NCI-H2171 (cell line): ENCODE measurements at places on chromosomes 3 and 15.

DNA sequence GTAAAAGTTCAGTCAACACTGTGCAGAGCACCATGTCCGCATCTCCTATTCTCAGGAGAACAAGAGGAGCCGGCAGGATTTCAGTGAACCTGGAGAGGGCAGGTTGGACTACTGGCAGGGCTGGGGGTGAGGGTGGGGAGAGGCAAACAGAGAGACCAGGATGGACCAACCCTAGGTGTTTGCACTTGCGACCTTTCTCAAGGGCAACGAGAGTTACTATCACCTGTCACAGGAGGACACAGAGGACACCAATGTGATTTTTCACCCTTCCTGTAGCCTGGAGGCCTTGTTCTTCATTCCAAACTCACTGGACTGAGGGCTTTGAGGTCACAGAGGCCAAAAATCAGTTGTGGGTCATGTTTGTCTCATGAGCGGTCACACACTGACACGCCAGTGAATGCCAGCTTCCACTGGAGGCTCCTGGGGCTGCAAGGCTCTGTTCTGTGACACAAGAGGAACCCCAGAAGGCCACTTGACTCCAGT is 89.5 kb downstream of the CPN2 start:
- no peak for DNase-seq

DNA sequence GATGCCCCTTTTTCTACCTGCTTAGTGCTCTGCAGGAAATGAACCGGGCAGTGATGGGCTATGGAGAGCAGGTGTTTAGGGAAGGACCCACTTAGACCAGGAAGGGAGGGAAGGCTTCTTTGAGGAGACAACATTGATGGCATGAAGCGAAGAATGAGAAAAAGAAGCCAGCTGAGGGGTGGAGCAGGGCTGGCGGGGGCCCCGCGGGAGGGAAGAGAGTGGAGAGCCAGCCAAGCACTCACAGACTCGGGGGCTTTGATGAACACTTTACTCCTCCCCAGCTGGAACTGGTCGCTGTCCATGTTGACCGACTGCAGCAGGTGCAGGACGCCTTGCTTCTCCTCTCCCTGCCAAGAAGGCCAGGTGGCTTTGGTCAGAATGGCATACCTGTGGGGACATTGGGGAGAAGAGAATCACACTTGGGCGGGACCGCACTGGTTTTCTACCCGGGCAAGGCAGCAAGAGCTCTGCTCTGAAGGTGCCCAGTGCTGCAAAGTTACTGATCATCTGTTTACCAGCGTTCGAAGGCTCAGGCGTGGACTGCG is 28.4 kb upstream of the LDHAL6B start:
- DNase-seq: no peak

DNA sequence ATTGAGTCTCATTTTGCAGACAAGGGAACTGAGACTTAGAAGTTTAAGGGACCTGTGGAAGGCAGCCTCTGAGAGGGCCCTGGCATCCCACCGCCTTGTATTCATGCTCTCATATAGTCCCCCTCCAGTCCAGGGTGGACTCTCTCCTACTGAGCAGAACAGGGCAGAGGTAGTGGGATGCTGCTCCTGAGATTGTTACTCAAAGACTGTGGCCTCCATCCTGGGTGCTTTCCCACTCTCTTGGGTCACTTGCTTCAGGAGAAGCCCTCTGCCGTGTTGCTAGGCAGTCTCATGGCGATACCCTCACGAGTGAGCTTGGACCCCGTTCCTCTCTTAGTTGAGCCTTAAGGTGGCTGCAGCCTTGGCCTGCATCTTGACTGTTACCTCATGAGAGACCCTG is 22.2 kb upstream of the ADCY5 start:
- no peak for DNase-seq

GRCh38 chr3:121735047-121735696 is 14.4 kb downstream of the GOLGB1 start:
- DNase-seq: no peak

GRCh38 chr3:8780279-8780678 is 10.9 kb upstream of the OXTR start:
- no peak for DNase-seq

DNA sequence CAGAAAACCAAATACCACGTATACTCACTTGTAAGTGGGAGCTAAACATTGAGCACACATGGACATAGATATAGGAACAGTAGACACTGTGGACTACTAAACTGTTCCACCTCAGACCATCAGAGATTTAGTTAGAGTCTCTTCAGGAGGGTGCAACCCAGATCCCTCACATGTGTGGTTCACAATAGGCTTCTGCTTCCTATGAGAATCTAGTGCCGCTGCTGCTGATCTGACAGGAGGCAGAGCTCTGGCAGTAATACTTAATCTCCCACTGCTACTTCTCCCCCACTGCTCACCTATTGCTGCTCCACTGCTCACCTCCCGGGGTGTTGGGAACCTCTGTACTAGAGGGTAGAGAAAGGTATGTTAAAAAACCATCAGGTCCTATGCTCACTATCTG is 533.3 kb downstream of the NSUN3 start:
- DNase-seq: no peak

DNA sequence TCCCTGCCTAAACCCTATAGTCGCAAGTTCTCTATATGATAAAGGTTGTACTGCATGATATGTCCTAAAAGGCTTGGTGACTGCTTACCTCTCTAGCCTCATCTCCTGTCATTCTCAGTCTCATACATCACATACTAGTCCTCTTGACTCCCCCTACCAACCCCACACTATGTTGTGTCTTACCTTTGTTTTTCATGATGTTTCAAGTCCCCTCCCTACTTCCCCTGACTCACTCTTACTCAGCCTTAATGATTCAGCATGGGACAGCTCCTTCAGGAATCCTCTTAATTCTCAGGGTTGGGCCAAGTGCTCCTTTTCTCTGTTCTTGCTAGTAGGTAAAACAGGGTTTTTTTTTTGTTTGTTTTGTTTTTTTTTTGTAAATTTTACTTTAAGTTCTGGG is 49.6 kb downstream of the SLMAP start:
- no peak for DNase-seq

DNA sequence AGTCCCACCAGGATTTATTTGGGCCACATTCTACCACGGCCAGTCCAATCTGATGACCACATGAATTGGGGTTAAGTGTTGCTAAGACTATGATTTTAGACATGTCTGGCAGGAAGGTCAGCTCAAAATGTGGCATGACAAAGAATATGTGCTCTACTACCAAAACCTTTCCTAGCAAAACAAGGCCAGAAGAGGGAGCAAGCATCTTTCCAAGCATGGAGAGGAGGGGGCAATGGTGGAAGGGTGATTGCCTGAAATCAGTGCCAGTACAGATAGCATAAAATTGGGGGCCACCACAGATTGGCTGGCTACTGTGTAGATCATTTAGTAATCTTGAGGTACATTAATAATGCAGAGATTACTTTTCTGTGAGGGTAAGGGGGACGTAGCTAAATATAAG is 43.2 kb downstream of the TMEM39A start:
- DNase-seq: no peak

- DNase-seq: no peak
These were observed 39.3 kb downstream of the EDEM1 start for GRCh38 chr3:5226783-5227182.

DNA sequence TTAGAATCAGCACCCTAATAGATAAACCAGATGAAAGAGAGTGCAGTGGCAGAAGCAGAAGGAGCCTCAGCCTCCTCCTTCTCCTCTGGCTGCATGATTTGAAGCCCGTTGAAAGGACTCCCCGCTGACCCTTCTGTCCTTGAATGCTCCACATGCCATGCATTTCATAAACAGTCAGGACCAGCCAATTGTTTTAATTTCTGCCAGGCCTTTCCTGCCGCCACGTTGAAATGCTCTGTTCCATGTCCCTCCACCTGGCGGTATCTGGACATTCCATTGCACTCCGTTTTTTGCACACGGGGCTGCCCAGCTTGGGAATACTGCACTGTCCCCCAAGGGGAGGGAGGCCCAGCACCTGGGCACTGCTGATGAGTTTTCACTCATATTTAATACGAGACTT is 35.2 kb upstream of the GLCE start:
- DNase-seq: no peak

DNA sequence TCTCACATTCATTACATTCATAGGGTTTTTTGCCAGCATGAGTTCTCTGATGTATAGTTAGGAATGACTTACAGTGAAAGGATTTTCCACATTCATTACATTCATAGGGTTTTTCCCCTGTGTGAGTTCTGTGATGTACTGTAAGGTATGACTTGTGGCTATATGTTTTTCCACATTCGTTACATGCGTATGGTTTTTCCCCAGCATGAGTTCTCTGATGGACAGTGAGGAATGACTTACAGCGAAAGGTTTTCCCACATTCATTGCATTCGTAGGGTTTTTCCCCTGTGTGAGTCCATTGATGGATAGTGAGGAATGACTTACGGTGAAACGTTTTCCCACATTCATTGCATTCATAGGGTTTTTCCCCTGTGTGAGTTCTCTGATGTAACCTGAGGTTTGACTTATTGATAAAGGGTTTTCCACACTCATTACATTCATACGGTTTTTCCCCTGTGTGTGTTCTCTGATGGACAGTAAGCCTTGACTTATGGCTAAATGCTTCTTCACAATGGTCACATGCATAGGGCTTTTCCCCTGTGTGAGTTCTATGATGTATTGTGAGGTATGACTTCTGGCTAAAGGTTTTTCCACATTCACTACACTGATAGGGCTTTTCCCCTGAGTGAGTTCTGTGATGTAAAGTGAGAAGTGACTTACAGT is 47.4 kb downstream of the ZNF717 start:
- DNase-seq: no peak

DNA sequence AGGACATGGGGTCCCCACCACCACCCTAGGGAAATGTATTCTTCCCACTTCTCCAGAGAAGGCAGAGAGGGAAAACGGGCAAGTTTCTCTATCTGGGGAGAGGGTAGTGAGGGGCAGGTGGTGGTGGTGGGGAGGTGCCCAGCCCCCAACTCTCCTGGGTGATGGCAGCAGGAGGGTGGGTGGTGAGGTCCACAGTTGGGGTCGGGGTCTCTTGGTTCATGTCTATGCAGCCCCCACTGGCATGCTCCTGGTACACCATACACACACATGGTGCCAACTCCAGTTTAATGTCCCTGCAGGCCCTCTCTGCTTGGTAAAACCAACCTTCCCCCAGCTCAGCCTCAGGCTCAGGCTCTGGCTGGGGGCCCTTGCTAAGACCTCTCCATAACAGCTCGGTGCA is 254.5 kb upstream of the LYSMD4 start:
- no peak for DNase-seq

- DNase-seq: no peak
These were observed 55.3 kb upstream of the NUDT16 start for GRCh38 chr3:131326307-131326706.

GRCh38 chr3:130981469-130981868 is 45.2 kb downstream of the ASTE1 start:
- no peak for DNase-seq

GRCh38 chr3:32816439-32817256 is 1.1 kb upstream of the TRIM71 start:
- no peak for DNase-seq

GRCh38 chr15:90929246-90930019 is 2.9 kb downstream of the HDDC3 start:
- no peak for DNase-seq

DNA sequence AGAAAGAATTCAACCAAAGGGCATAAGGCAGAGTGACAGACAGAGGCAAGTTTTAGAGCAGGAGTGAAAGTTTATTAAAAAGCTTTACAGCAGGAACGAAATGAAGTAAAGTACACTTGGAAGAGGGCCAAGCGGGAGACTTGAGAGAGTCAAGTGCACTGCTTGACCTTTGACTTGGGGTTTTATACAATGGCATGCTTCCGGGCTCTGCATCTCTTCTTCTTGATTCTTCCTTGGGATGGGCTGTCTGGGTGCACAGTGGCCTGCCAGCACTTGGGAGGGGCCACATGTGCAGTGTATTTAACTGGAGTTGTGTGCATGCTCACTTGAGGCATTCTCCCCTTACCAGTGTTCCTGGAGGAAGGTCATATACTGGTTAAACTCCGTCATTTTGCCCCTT is 30.4 kb upstream of the KLHL25 start:
- no peak for DNase-seq

DNA sequence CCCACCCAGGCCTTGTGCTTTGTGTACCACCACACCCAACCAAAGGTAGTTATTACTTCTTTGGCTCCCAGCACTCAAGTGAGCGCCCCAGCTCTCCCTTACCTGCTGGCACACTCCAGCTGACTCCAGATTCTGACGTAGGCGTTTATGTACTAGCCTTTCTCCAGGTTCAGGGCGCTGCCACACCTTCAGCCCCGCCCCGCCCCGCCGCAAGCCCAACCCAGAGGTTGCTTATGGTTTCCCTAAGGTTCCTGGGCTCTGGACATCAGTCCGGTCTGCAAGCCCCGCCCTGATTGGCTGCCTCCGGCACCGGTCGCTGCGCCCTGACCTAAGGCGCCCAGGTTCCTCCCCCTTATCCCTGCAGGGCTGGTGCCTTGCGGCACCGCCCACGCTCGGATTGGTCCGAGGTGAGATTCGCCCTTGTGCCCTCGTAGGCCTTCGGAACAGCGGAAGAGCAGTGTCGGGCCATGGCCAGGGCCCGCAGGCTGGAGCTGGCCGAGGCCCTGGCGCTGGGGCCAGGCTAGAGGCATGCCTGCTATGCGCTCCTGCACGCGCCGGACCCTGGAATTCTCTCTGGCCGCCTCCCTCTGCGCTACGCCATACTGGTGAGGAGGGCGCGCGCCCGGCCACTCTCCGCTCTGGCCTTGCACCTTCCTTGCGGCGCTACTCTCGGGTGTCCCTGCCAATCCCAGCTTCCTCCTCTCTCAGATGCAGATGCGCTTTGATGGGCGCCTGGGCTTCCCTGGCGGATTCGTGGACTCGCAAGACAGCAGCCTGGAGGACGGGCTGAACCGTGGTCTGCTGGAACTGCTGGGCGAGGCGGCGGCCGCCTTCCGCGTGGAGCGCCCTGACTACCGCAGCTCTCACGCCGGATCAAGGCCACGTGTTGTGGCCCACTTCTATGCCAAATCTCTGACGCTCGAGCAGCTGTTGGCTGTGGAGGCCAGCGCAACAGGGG is 19.8 kb upstream of the NUDT16 start:
- DNase-seq: no peak

DNA sequence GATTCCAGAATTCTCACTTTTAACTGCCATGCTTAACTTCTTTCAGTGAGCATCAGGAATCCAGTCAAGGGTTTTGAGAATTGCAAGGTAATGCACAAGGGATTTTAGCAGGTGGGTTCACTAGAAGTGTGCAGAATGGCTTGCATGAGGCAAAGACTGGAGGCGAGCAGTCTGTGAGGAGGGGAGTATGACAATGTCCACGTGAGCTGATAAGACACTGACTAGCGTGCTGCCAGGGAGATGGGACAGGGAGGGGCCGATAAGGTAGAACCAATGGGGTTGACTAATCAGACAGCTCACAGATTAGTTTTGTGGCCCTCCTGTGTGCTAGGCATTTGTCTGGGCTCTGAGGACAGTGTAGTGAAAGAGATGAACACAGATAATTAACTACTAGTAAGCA is 102.0 kb upstream of the DAZL start:
- no peak for DNase-seq
